Activated CD4-positive, alpha-beta T cell treated with anti-CD3 and anti-CD28 coated beads for 1 hour (primary cell): ENCODE measurements at places on chromosomes 12 and 14.

- no peak for DNase-seq
Observed at GRCh38 chr14:65588426-65589140, 176.1 kb downstream of the FUT8 start.

- no peak for DNase-seq
Observed at GRCh38 chr14:90303473-90303872, 28.3 kb downstream of the NRDE2 start.

GRCh38 chr14:75310295-75311111 is 31.9 kb downstream of the FOS start:
- no peak for DNase-seq

DNA sequence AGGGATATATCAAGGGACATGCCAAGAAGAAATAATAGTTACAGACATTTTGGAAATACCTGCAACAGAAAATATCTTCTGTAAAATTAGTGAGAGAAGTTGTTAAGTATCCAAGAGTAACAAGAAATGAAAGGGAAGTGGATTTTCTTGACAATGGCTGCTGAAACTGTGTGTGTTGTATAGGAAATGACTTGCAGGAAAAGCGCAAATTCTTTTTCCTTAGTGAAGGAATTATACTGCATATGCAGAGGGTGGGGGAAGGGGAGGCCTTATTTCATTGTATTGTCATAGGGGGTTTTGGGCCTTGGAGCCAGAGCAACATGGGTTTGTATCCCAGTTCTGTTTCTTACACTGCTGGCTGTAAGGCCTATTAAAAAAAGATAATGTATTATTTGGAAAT is 84.4 kb upstream of the DDHD1 start:
- no peak for DNase-seq

GRCh38 chr12:125346362-125346761 is 281.1 kb downstream of the AACS start:
- no peak for DNase-seq

DNA sequence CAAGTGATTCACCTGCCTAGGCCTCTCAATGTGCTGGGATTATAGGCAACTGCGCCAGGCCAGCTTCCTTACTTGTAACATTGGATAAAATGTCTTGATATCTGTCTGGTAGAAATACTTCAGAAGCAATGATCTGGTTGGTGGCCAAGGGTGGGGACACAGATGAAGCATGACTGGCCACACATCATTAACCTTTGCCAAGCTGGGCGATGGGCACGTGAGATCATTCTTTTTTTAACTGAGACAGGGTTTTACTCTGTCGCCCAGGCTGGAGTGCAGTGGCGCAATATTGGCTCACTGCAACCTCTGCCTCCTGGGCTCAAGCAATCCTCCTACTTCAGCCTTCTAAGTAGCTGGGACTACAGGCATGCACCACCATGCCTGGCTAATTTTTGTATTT is 31.1 kb downstream of the PLEKHH1 start:
- no peak for DNase-seq

DNA sequence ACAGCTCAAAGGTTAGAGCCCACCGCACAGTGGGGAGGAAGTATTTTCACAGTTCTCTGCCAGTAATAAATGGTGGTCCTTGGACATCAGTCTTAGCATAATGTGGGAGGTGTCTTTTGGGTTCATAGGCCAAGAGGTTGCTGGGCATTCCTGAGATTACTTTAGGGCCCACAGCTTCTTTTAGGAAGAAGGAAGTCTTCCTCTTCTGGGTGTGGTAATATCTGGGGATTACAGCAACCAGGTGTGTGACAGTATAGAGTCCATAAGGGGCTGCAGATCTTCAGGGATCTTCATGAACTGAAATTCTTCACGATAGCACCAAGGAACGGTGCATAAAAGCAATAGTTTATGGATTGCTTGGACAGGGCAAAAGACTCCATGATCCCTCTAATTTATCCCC is 56.2 kb upstream of the PTGR2 start:
- DNase-seq = no peak

DNA sequence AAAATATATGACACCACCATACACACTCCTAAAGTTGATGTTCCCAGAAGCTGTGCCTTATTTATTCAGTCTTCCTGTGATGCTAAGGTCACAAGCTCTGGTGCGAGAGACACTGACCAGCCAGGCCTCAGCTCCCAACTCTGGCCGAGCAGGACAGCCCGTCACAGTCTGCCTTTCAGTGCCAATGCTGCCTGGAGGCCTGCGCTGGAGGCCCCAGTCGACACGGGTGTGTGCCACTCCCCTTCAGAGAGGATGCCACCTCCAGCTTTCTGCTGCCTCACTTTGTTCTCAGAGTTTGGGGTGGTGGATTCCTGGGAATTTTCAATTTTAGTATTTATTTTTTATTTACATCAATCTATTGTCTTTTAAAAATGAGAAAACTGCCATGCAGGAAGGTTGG is 7.3 kb upstream of the PAPLN start:
- DNase-seq = no peak

DNA sequence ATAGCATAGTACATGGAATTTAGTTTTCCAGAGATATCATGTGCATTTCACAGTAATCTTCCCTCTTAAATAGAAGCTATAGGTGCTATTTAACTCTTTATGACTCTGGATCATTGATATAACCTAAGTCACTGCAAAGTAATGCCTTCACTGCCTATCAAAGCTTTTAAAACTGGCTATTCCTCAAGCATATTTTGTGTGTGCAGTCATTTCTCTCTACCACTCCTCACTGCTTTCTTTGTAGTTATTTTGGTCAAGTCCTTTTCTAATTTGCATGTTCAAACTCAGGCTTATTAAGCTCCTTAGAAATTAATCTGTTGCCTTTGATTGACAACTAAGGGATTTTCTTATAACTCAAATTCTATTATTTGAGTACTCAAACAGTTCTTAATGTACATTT is 79.4 kb upstream of the PLEKHG7 start:
- no peak for DNase-seq

GRCh38 chr12:50190859-50191258 is 23.7 kb upstream of the CERS5 start:
- DNase-seq = no peak

DNA sequence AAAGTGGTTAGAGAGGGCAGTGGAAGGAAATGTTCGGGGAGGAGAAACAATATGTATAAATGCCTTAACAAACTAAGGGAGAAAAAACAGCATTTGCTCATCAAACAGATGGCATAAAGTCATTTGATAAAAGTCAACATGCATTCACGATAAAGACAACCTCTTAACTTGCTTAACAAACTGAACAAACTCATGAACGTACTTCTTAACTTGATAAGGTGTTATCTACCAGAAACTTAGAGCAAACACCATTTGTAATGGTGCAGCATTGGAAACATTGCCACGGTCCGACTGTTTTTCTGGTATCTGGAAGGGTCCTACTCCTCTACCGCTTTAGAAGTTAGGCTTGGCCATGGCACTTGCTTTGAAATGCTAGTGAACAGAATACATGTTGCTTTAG is 4.2 kb upstream of the RPS6KL1 start:
- no peak for DNase-seq

DNA sequence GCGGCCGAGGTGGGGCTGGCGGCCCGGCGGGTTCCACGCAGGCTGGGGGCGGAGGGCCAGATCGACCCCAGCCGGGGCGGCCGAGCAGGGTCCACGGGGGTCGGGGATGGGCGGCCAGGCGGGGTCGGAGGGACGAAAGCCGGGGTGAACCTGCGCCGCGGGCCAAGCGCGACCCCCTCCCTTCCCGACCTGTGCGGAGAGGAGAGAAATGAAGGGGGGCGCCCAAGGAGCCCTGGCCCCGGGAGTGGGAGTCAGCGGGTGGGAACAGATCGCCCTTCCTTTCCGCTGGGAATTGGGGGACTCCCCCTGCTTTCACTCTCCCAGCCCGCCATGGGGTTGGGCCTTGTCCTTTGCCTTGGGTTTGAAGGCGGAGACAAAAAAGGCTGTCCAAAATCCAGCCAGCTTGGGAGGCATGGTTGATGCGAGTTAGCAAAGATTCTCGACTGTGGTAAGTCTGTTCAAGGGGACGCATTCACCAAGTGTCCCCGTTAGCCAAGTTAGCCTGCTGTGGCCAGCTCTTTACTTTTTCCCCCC is 559 bp upstream of the CKAP4 start:
- DNase-seq = no peak

- no peak for DNase-seq
Observed at GRCh38 chr12:64320611-64321010, 69.9 kb downstream of the C12orf56 start.

- no peak for DNase-seq
Observed at GRCh38 chr12:97567619-97568110, 105.1 kb downstream of the RMST start.

GRCh38 chr12:121304306-121304705 is 7.8 kb upstream of the CAMKK2 start:
- no peak for DNase-seq

GRCh38 chr12:93126069-93126474 is 197.0 kb upstream of the EEA1 start:
- DNase-seq = no peak

- peak; percentile 66 for DNase-seq
Observed at GRCh38 chr14:69643430-69644200, 32.2 kb downstream of the SUSD6 start.

- DNase-seq = no peak
Observed at GRCh38 chr12:119576118-119576810, 17.3 kb upstream of the TMEM233 start.

GRCh38 chr12:120229071-120229486 is 28.2 kb upstream of the RPLP0 start:
- no peak for DNase-seq

DNA sequence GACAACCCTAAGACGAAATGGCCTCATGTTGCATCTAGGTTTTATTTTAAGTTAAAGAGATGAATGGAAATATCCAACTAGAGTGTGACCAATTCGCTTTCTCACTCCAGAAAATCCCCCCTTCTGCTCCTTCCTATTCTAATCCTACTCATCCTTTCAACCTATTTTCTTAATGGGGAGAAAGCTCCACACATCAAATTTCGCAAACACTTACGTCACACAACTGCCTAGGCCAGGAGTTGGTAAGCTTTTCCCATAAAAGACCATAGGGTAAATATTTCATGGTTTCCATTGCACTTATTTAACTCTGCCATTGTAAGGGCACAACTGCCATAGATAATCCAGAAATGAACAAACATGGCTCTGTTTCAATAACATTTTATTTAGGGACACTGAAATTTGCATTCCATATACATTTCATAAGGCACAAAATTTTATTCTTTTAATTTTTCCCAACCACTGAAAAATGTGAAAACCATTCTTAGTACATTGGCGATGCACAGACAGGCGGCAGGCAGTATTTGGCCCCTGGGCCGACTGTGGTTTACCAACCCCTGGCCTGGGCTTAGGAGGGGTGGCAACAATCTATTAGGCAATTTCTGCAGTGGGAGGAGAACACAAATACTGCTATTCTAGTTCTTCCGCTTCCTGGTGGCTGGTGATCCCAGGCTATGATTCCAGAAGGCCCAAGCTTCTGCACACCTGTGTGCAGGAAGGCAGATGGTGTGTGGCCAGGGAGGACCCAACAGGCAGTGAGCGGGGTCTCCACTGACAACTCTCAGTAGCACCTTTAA is 67.2 kb upstream of the FOXN3 start:
- no peak for DNase-seq

GRCh38 chr12:76587428-76588178 is 28.0 kb upstream of the OSBPL8 start:
- no peak for DNase-seq

DNA sequence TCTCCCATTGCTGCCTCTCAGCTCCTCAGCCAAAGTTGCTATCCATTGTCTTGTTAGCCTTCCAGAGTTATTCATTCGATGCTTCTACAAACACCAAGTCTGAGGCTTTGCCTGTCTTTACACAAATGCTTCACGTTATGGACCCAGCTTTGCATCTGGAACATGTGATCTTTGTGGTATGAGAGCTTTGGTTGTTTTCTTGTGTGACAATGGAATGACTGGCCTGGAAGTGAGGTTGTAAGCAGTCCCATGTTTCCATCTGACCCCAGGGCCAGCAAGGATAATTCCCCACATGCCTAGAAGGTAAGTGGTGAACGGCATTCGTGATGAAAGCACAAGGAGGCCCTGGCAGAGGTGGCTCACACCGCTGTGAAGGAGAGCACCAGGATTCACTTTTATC is 866.7 kb upstream of the TMEM132C start:
- no peak for DNase-seq

GRCh38 chr12:30594509-30594908 is 101.2 kb downstream of the IPO8 start:
- DNase-seq = no peak

GRCh38 chr12:93153321-93153720 is 224.2 kb upstream of the EEA1 start:
- DNase-seq = no peak

DNA sequence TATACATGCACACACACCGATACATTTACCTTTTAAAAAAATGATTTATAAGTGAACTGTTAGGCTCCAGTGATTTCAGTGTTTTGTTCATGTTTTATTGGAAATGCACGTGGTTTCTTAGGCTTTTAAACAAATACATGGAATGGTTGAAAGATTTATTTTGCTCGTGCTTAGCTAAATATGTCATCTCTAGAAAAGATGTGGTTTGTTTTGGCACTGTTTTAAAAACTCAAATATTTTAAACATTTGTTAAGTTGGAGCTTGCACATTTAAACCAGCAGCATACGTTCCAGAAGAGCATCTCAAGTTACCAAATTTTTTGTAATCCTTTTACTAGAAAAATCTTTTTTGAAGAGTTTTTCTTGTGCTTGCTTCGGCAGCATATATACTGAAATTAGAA is 44.5 kb downstream of the FOXA1 start:
- DNase-seq = no peak

GRCh38 chr12:94795520-94795919 is 145.2 kb upstream of the TMCC3 start:
- DNase-seq = no peak

- no peak for DNase-seq
Observed at GRCh38 chr12:116070444-116070843, 207.0 kb downstream of the MED13L start.

GRCh38 chr12:129819391-129819790 is 84.4 kb downstream of the TMEM132D start:
- DNase-seq = no peak

DNA sequence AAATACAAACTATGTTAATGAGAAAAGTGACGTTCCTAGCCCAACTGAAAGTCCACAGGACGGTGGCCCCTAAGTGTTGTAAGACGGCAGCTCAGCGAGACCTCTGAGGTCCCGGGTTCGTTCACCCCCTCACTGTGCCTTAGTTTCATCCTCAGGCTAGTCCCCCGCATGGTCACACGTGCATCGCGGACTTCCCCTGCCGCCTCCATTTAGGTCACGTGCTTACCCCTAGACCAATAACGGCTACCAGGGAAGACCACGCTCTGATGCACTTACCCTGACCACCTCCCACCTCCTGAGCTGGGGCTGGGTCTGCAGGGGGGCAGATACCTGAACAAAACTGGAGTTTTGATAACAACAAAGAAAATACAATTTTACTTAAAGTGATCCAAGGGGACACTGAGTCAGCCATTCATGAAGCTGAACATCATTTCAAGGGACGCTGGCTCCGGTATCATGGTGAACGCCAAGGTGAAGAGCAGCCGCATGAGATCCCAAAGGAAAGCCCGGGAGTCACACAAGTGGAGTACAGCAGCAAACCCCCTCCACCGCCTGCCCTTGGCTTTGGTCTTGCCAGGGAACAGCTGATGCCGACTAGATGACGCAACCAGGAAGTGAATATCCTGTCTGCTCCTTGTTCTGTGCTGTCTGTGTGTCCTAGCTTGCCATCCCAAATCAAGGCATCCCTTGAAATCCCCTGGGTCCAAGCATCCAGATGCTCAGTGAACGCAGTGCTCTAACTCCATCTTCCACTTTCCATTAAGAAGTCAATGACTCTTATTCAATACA is 274.1 kb downstream of the PCNX1 start:
- DNase-seq = no peak

GRCh38 chr12:120640861-120641833 is 721 bp downstream of the CABP1 start:
- peak; percentile 28 for DNase-seq
